ENCODE measurements at places on chromosomes 16 and 17.

DNA sequence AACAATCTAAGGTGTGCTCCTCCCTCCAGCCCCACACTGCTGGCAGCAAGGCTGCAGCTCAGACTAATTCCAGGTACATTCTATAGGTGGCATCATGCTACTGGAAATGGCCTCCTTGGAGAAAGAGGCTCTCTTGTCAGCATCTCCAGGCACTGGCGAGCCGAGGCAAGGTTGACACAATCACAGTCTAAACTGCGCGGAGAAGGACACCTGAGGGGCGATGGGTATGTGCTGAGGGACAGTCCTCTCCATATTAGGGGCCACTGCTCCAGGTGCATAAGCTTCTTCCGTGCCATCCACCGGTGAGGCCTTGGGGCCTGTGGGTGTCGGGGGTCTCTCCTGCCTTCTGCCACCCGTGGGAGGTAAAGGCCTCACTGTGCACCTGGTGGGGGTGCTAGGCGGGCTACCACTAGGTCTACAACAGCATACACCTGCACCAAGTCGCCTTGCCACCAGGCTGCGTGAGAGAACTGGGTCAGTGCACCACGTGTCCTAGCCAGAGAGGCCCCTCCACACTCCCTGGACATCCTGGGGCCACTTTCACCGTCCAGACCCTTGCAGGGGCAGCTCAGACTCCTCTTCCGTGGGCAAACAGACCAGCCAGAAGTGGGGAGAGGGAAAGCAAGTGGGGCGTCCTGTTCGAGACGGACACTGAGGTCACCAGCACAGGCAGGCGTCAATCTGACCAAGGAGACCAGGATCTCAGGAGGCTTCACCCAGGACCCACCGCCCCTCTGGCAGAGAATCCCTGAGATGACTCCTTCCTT, 12.1 kb upstream of the CBX8 start:
- no peak for DNase-seq

GRCh38 chr17:2695243-2695960, 16.2 kb downstream of the CLUH start:
- no peak for DNase-seq

DNA sequence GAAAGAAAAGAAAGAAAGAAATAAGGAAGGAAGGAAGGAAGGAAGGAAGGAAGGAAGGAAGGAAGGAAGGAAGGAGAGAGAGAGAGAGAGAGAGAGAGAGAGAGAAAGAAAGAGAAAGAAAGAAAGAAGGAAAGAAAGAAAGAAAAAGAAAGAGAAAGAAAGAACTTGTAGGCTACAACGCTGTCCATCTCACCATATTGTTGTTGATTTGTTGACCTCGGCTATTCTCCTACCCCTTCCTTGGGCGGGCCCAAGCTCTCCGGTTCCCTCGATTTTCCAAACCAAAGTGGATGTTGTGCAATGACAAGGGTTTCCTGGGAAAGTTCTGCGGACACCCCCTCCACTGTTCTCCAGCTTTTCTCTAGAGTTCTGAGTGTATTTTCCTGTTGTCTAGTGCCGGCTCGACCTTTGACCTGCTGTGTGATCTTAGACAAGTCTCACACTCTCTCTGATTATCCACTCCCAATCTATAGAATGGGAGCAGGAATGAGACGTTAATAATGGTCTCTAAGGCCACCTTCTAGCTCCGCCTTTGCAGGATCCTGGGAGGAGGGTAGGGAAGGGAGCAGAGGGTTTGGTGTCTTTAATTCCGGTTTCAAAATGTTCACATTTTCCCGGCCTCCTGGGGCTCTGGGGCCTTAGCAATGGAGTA, 1.6 kb downstream of the IRX6 start:
- no peak for DNase-seq

GRCh38 chr17:76199469-76199868, 40.8 kb downstream of the RNF157 start:
- no peak for DNase-seq

GRCh38 chr17:39239640-39240314, 14.0 kb upstream of the STAC2 start:
- peak; percentile 64 for DNase-seq

DNA sequence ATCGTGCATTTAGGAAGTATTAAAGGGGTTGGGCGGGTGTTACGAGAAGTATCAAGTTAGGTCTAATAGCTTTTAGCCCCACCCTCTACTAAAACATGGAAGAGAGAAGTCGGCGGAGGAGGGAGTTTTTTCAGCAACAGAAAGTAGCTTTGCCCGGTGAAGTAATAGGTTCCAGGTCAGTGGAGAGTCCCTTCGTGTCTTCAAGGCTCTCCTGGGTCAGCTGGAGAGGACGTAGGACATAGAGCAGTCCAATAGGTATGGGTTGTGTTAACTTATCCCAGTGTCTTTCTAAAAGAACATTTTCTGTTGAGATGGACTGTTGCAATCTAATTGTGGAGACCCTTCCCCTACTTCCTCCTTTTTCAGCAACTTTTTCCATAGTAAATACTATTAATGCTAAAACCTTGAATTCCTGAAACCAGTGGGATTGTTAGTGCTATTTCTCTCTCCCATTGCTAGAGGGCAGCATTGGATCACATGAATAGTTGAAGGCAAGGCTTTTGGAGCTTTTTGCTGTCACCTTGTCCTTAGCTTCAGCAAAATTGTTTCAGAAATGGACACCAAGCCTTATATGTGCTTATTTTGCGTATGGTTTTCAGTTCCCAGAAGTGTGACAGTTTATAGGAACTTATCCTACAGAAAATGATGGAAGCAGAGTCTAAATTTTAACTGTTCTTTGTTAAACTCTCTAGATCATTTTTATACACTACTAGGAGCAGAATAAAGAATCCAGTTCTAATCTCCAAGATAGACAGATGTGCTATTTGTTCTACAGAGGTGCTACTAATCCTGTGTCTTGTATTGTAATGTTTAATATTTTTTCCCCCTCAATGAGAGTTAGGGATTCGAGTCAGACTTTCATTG, 38.4 kb downstream of the UTP18 start:
- DNase-seq = no peak

- no peak for DNase-seq
These were observed 38.5 kb upstream of the SLC5A11 start for GRCh38 chr16:24807301-24807700.

- DNase-seq = no peak
These were observed 4.2 kb downstream of the CCL3 start for GRCh38 chr17:36085765-36086164.

GRCh38 chr17:7755095-7755890, 37.7 kb downstream of the DNAH2 start:
- DNase-seq = no peak

GRCh38 chr16:81713796-81714195, 65.3 kb upstream of the PLCG2 start:
- DNase-seq = no peak

Measured in stimulated activated CD4-positive, alpha-beta T cell treated with anti-CD3 and anti-CD28 coated beads, Interleukin-12 subunit alpha, Interleukin-12 subunit beta, amount 100 ng/mL, for 48 hours (primary cell).